ENCODE measurements at places on chromosomes 2 and 18.

- no peak for DNase-seq
Measured at GRCh38 chr2:138536740-138537139, 35.2 kb downstream of the SPOPL start.

GRCh38 chr18:46158499-46158898 is 54.3 kb downstream of the HAUS1 start:
- no peak for DNase-seq

DNA sequence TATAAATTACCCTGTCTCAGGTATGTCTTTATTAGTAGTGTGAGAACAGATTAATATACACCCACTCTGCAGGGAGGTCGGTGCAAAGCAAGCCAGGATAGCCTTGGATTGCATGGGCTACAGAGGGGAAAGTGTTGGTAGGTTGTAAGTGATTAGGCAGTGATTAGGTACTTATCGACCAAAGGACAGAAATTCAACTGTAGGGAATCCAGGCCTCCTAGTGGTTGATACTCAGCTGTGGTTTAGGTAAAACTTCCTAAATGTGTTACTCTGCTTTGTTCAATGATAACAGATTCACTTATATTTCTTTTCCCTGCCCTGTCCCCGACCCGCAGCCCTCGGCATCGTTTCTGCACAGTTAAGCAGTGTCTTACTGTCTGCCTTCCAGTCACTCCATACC is 444.0 kb downstream of the FIGN start:
- DNase-seq = no peak

DNA sequence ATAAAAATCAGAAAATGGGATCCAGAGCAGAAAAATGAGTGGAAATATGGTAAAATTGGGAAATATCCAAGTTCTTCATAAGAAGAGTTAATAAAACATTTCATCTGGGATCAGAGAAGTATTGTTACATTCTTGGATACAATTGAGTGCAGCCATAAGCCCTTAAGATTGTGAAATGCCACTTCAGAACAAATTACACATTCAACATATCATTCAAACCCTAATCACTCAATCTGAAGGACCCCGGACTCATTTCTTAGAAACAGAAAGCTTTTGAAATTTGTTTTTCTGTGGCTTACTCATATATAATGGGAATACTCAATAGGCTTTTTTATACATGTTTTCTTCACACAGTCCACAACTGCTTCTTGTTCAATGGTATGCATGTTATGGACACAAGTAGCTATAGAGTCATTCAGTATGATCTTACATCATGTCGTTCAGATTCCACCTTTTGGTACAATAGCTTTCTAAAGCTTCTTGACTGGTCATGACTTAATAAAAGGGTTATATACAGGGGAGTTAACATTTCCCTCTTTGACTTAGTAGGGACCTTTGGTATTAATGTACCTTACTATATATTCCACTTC is 39.9 kb downstream of the SCN7A start:
- DNase-seq = no peak

GRCh38 chr2:109046925-109047508 is 58.0 kb upstream of the EDAR start:
- DNase-seq = no peak

DNA sequence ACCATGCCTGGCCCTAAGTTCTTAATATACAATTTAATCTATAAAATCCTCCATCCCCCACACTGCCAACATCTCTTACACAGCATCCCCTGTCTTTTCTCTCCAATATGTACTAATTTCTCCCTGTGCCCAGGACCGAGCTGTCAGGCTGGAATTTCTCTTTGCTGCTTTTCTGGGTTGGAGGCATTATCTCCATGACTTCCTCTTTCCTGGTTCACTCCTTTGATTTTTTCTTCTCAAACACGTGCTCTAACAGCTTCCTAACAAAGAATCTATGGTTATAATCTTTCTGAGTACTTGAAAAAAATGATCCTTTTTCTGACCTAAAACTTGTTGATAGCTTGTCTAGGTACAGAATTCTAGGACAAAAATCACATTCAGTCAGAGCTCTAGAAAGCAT is 112.8 kb downstream of the C1D start:
- no peak for DNase-seq

- DNase-seq = no peak
Measured at GRCh38 chr2:714005-714741, 37.0 kb upstream of the TMEM18 start.

GRCh38 chr2:231709636-231709980 is 1.3 kb downstream of the PTMA start:
- DNase-seq = no peak

DNA sequence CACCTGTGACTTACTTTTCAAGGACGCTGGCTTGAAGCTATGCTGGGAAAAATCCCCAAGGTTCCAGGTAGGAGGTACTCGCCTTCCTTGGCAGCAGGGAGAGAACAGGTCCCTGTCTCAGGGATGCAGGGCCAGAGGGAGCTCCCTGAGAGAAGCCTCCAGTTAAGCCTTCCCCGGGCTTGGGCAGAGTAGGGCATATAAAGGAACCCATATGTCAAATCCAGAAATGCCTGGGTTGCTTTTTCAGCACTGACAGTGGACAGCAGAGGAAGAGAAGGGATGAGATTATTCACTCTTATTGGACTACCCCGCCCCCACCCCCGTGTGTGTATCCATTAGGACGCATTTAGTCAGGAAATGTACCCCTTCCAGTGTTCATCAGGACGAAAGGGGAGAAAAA is 89.3 kb upstream of the TEX51 start:
- DNase-seq = no peak
